Stimulated activated CD8-positive, alpha-beta memory T cell treated with anti-CD3 and anti-CD28 coated beads, Interleukin-15, amount 100 ng/mL, for 24 hours (primary cell): ENCODE measurements at places on chromosomes 11 and 22.

- no peak for DNase-seq
These were observed 7.4 kb downstream of the BMAL1 start for GRCh38 chr11:13284776-13285588.

- no peak for DNase-seq
These were observed 278.2 kb upstream of the CHORDC1 start for GRCh38 chr11:90500922-90501568.

GRCh38 chr11:405954-406795, 8.6 kb downstream of the SIGIRR start:
- no peak for DNase-seq

DNA sequence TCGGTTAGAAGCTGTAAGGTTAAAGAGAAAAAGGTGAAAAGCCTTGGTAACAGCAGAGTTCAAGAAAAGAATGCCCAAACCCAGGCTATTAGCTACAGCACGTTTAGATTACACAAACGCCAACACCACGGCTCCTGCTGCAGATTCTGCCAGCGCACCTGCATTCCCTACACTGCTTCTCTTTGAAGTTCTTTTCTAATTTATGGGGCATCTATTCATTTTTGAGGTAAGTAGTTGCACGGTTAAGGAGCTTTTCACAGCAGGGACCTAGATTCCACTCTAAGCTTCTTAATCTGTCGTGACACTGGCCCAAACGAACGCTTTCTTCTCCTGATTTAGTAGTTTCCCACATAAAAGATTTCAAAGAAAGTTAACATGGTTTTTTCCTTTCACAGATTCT, 38.0 kb upstream of the CHKA start:
- no peak for DNase-seq

GRCh38 chr22:19853879-19854777, 546 bp downstream of the GNB1L start:
- DNase-seq, result no peak

- DNase-seq, result no peak
These were observed 88.6 kb upstream of the B3GAT1 start for GRCh38 chr11:134500621-134501020.
